ENCODE measurements at places on chromosomes 6 and 20.

GRCh38 chr6:108644252-108644651, 83.5 kb downstream of the FOXO3 start:
- DNase-seq: no peak

- DNase-seq: no peak
Observed at GRCh38 chr6:104688283-104688969, 171.3 kb downstream of the HACE1 start.

GRCh38 chr6:130644175-130644574, 183.0 kb upstream of the SMLR1 start:
- no peak for DNase-seq

DNA sequence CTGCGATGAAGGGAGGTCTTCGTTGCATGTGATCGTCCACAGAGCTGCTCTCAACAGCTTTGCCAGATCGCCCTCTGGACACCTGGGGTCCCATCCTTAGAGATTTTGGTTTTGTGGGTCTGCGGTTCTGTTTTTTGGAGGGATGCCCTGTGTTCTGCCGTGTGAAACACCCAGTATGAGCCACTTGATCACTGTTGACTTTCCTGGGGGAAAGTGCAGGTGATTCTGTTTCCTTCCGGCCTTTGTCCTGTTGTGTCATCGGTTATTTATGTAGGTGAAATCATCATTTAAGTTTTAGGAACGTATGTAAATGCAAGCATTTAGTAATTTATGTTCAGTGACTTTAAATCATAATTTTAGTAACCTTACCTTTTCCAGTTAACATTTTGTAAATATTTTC, 56.4 kb upstream of the SLC22A1 start:
- no peak for DNase-seq

- no peak for DNase-seq
Observed at GRCh38 chr20:49854190-49854875, 41.7 kb downstream of the SLC9A8 start.

DNA sequence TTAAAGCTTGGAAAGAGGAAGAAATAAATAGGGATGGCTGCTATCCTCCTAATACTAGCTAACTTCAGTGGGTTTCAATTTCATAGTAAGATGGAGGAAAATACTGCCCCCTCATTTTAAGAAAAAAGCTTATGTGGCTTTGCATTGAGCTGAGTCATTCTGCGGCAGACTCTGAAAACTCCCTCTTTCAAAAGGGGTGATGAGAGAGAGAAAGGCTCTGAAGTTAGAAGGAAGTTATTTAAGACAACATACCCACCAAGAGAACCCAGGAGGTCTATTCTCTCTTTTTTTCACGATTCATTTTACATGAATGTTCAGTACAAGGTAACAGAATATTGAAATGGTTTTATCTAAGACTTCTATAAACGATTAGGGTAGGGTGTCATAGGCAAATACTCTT, 4.5 kb downstream of the PRDM13 start:
- DNase-seq: no peak

GRCh38 chr6:92910646-92911045, 508.7 kb downstream of the EPHA7 start:
- no peak for DNase-seq
